Activated T-helper 9 cell treated with anti-CD3 and anti-CD28 coated beads, Interleukin-2, amount 50 U/mL, for 16 hours (primary cell): ENCODE measurements at places on chromosomes 5 and 9.
A peak's percentile ranks its signal among the peaks of the same experiment; 100 is the strongest.

DNA sequence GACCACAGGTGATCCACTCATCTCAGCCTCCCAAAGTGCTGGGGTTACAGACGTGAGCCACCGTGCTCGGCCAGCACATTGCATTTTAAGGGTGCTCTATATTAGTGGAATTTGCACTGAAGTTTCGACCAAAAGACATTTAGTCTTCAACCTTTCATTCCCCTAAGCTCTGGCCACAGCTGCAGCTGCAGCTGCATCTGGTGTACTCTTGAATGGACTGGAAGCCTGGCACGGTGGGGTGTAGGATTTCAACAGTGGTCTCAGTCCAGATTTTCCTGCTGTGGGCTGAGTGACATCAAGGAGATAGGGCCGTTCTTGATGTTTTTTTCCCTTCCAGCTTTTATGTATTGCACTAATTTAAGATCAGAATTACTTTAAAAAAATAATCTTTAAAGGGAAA, 255.2 kb downstream of the PDZD2 start:
- DNase-seq: no peak

GRCh38 chr5:20055301-20055700, 67.3 kb upstream of the CDH18 start:
- DNase-seq: no peak

DNA sequence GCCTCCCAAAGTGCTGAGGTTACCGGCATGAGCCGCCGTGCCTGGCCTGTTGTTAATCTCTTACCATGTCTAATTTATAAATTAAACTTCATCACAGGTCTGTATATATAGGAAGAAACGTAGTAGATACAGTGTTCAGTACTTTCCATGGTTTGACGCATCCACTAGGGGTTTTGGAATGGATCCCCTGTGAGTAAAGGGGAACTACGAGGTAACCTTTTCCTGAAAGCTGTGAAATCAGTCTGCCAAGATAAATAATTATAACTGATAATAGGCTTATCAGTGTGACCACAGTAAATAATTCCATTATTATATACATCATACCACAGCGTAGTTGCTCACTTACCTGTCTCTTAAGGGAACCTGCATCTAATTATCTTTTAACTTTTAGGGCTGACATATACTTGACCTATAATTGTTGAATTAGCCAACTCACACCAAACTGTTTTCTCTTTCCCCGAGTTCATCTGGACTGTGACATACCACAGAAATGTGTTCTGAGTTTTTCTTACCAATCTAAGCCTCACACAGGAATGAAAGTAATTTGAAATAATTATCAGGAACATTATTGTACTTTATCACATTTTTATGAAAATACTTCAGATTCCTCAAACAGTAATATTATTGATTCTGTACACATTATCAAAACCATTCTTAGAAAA, 42.9 kb downstream of the DAPK1 start:
- no peak for DNase-seq

DNA sequence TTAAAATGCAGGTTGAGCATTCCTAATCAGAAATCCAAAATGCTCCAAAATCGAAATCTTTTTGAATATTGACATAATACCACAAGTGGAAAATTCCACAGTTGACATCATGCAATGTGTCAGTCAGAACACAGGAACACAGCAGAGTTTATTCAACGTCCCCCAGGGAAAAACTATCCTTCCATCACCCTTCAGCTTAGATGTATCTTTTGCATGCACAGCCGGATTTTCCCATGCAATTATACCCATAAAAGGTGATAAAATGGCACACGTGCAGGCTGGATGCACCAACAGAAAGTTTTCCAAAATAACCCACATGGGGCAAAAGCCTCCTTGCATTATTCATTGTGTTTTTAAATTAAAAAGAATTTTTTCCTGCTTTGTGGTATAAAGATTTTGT, 71.2 kb downstream of the RAB24 start:
- DNase-seq: no peak

DNA sequence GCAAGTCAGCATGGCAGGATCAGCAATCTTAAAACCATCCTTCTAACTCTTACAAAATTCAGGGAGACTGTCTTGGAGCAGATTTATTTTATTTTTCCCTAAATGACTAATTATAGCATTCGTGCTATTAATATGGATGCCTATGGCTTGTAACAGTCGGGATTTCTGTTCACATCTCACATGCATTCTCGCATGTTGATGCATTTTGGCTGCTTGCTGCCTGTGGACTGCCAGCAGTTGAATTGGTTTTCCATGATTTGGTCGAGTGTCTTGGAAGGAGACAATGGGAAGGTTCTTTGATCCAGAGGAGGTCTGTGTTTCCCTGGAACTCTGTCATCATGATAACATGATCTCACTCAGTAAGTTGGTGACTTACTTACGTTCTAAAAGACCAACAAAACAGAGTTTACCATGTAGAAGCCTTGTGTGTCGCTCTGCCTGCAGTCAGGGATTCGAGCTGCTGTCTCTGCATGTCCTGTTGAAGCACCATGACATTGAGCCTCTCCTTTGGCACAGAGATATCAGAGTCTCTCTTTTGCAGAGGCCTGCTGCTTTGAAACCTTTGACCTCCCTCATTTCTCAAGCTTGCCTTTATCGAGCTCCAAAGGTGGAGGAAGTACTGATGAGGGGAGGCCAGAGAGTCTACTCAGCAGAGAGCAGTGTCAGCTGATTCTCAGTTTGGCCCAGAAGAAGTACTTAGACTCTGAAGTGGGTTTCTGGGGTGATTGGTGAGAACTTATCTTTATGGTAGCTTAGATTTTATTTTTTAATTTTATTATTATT, 82.4 kb downstream of the ARHGAP26 start:
- DNase-seq: no peak

GRCh38 chr5:51988634-51989033, 605.4 kb downstream of the ISL1 start:
- no peak for DNase-seq

GRCh38 chr9:36503172-36504088, 69.3 kb upstream of the MELK start:
- no peak for DNase-seq

- no peak for DNase-seq
These were observed 29.9 kb downstream of the BTNL9 start for GRCh38 chr5:181069767-181070491.

- DNase-seq: peak; percentile 38
These were observed 4.6 kb downstream of the NIPAL4 start for GRCh38 chr5:157464519-157465171.

GRCh38 chr9:27473111-27473529, 51.0 kb upstream of the IFNK start:
- no peak for DNase-seq

GRCh38 chr5:154811653-154812465, 38.5 kb downstream of the FAXDC2 start:
- peak; percentile 33 for DNase-seq

DNA sequence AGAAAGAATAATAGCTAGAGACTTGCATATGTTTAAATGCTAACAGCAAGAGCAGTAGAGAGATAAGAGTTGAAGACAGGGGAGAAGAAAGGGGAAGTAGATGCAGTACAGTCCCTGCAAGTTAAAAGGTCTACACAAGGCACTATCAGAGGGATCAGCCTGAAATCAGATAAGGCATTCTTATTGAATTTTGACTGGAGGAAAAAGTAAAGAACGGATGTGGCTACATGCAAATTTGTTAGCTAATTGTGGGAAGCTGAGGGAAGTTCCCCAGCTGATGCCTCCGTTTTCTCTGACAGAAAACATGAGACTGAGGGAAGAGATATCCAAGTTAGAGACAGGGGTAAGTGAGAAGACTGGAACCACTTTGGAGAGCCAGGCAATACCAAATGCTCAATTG, 12.9 kb upstream of the RHOBTB3 start:
- DNase-seq: no peak

GRCh38 chr9:8101607-8102006, 302.0 kb upstream of the DMAC1 start:
- no peak for DNase-seq

GRCh38 chr9:136253246-136254130, 7.9 kb upstream of the QSOX2 start:
- DNase-seq: no peak

DNA sequence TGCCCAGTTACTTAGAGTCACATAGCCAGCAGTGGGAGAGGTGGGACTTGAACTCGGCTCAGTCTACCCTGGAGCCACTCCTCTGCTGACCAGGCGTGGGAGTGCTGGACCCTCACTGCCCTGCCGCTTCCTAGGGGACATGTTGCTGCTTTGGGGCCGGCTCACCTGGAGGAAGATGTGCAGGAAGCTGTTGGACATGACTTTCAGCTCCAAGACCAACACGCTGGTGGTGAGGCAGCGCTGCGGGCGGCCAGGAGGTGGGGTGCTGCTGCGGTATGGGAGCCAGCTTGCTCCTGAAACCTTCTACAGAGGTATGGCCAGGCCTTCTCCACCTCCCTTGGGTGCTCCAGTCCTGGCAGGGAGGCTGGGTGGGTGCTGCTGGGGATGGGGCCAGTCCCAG, 3.4 kb upstream of the CACFD1 start:
- DNase-seq: no peak

DNA sequence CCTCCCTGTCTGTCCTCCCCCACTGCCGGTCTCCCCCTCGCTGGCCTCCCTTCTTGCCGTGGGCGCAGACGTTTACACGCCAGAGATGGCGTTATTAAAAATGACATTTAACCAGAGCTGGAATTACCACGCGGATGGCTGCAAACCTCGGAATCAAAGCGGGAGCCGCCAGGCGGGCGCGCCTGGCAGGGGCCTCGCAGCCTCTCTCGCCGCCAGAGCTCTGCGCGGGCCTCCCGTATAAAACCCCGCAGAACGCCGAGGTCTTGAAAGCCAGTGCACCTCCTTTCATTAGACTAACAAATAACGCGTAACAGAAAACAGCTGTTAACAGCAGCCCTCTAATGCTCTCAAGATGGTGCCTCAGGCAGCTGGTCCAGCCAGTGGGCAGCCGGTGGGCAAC, 10.2 kb downstream of the PRRX2 start:
- DNase-seq: no peak

- peak; percentile 71 for DNase-seq
These were observed at the start of gene GPR107 for GRCh38 chr9:130053504-130054324. GPR107 (plus strand) TSS chr9:130053906; CDS start chr9:130053933, 27 bp downstream.

DNA sequence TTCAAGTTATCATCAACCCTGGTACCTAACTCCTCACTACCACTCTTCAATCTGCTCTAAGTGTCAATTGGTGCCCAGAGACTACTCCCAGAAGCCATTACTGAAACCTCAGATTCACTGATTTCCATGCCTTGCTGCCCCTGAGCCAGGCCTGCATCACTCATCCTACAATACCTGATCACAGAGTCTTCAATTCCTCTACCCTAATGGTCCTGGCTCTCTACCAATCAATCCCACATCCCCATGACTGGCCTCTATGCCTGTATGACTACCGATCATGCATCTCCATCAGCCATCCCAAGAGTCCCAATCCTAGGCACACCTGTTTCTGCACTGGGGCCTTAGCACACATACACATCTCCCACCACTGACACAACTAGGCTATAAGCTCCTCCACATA, 2.5 kb downstream of the ZNF484 start:
- DNase-seq: no peak

DNA sequence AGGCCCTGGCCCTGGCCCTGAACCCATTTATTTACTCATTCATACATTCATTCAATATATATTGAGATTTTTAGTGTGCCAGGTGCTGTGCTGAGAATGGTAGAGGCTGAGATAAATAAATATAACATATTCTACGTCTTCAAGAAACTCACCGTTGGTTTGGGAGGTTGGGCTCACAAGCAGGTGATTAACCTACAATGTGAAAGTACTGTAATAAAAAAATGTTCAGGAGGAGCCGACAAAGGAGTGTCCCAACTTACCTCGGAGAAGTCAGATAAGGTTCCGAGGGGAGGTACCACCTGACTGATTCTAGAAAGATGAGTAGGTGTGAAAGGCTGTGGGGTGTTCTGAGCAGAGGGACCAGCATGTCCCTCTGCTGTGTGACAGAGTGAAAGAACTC, 479.6 kb upstream of the KLF4 start:
- DNase-seq: no peak

DNA sequence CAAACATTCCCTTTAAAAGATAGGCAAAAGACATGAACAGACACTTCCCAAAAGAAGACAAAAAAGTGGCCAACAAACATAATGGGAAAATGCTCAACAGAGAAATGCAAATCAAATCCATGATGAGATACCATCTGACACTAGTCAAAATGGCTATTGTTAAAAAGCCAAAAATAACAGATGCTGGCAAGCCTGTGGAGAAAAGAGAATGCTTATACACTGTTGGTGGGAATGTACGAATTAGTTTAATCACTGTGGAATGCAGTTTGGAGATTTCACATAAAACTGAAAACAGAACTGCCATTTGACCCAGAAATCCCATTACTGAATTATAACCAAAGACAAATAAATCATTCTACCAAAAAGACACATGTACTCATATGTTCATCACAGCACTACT, 58.3 kb upstream of the WDR41 start:
- DNase-seq: no peak

- DNase-seq: no peak
These were observed 624.0 kb upstream of the KLF4 start for GRCh38 chr9:108113596-108113995.

GRCh38 chr5:17289681-17290539, 72.5 kb downstream of the BASP1 start:
- DNase-seq: no peak

DNA sequence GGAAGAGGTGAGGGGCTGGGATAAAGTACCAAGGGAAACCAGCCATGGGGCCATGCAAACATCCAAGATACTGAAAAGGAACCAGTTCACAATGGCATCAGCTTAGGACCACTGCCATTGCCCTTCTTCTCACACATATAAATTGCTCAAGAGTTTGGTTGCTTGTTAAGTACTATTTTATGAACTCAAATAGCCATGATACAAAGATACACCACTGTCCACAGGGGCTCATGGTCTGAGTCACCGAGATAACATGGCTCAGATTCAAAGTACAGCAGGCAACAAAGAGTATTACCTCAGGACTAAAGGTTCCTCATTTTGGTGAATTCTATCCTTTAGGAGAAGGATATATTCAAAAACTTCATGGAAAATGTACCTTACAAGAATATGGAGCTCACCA, 55.6 kb downstream of the FANCC start:
- no peak for DNase-seq

DNA sequence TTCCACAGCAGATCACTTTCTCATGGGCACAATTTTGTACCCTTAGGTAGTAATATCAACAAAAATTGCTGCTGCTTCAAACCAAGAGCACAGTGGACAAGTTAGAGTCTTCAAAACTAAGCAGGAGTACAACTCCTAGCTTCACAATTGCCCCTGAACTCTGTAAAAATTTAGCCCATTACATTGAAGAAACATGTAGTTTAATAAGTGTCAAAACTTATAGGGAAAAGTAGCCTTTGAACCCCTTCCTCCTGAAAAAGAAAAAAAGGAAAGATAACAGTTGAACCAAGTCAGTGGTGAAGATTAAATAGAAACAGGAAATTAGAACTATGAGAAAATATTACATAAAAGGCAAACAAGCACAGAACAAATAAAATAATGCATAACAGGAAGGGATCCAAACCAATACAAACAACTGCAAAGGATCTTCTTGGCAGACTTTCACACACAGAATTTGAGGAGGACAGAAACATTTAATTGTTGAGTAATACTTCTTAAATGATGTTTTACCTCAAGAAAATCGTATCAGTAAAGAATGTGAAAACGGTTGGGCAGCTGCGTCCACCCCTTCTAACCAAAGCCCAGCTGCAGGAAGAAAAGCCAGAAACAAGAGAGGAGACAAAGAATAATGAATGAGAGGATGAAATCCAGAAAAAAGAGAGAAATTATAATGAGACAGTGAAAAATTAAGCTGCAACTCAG, 636.0 kb downstream of the NR2F1-AS1 start:
- no peak for DNase-seq
